Stimulated activated CD4-positive, alpha-beta T cell treated with anti-CD3 and anti-CD28 coated beads, TNF-alpha, amount 100 ng/mL, for 1 hour (primary cell): ENCODE measurements at places on chromosomes 6 and 20.

DNA sequence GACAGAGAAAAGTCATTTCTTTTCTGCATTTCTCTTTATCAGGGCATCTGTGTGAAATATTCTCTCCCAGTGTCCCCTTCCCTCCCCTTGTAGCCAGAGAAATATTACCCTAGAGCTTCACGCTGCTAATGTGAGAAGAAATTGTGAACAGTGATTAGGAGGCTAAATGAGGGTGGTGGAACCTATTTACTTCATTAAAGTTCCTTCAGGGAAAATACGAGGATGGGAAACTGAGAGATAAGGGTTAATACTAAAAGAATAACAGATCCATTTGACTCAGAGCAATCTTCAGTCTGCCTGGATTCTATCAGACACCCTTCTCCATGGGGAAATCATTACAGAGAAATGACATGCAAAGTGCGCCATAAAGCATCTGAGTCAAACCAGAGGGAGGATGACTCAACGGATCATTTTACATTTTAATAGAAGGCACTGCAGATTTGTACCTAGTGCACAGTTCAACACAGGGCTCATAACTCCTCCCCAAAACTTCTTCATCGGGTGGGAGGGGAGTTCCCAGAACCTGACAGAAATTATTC is 131.3 kb downstream of the GJA10 start:
- no peak for DNase-seq

DNA sequence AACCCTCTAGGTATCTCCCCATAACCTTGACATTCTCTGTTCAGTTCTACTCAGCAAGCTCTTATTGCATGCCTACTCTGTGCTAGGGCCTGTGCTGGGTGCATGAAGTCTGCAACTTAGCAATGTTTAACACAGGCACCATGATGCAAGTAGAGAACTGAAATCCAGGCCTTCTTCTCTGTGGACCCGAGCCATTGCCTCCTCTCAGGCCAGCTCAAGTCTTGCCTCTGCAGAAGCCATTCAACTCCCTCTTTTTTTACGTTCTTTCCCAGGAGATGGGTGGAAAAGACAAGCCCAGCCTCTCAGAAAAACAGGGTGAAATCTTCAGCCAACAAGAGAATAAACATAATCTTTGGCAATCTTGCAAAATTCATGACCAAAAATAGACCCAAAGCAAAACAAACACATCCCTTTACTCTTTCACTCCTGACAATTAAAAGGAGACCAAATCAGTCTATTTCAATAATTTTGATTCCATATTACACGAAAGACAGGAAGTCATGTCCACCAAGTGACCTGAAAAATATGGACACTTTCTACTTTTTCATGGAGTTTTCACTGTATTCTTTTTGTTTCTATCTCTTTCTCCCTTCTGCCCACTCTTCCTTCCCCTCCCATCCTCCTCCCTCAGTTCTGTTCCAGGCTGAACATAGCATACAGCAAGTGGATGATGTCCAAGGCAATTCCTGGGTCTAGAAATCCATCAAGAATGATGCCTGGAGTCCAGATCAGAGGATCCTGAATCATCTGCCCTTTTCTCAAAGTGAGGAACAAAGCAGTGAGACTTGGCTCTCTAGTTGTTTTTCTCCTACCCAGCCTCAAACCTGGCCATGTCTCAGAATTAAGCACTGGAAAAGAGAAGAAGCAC is 45.4 kb upstream of the MOCS1 start:
- no peak for DNase-seq

DNA sequence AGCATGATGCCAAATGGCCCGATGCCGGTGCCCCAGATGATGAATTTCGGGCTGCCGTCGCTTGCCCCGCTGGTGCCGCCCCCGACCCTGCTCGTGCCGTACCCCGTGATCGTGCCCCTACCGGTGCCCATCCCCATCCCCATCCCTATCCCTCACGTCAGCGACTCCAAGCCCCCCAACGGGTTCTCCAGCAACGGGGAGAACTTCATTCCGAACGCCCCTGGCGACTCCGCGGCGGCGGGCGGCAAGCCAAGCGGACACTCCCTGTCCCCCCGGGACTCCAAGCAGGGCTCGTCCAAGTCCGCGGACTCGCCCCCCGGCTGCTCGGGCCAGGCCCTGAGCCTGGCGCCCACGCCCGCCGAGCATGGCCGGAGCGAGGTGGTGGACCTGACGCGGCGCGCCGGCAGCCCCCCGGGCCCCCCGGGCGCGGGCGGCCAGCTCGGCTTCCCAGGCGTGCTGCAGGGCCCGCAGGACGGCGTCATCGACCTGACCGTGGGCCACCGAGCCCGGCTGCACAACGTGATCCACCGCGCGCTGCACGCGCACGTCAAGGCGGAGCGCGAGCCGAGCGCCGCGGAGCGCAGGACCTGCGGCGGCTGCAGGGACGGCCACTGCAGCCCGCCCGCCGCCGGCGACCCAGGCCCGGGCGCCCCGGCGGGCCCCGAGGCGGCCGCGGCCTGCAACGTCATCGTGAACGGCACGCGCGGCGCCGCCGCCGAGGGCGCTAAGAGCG is 144.6 kb downstream of the SOBP start:
- DNase-seq: no peak

- DNase-seq: no peak
These were observed 340.3 kb downstream of the QKI start for GRCh38 chr6:163754866-163755265.

DNA sequence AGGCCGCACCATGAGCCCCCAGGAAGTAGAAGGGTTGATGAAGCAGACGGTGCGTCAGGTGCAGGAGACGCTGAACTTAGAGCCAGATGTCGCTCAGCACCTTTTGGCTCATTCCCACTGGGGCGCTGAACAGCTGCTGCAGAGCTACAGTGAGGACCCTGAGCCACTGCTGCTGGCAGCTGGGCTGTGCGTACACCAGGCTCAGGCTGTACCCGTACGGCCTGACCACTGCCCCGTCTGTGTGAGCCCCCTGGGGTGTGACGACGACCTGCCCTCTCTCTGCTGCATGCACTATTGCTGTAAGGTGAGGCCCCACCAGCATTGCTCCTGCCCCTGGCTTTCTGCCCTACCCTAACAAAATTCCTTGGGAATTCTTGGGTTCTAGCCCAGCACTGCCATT is 13.1 kb downstream of the DNPH1 start:
- no peak for DNase-seq

DNA sequence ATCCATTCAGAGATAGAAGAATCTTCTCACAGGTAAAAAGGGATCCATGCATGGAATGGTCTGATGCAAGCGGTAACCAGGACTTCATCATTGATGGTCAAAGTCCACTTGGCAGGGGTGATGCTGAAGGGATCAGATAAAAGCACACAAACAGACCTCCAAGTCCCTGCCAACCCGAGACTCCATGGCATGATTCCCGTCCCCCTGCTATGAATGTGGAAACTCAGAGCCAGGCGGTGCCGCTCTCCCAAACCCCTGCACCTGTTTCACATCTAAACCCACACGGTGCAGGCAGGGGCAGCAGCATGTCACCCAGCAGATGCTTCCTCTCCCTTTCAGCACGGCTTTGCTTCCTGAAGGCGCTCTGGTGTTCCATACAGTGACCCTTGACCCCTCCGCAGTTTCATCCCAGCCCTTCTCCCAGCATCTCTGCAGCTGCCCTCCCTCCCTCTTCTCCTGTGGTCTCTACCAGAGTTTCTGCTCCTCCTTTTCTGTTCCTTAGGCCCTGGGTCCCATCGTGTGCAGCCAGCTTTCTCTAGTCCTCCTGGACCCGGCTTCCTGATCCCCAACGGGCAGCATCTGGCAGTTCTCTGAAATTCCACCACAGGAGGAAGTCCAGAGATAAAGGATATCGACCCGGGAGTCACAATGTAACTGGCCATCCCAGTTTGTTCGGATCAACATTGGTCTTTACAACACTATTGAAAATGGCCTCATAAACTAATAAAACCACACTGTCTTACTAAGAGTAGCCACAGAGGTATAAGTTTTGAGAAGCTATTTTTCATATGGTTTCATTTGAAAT is 235.0 kb downstream of the TTLL2 start:
- DNase-seq: no peak

- DNase-seq: no peak
These were observed 15.2 kb upstream of the PHACTR3 start for GRCh38 chr20:59589086-59589684.
